ENCODE measurements at places on chromosomes 7 and 10.

- no peak for DNase-seq
Observed at GRCh38 chr7:49244543-49244942, 320.2 kb downstream of the CDC14C start.

- no peak for DNase-seq
Observed at GRCh38 chr10:71159892-71160291, 52.5 kb upstream of the UNC5B start.

GRCh38 chr7:19537942-19538401 lies 170.9 kb downstream of the POLR1F start:
- no peak for DNase-seq

- DNase-seq = no peak
Observed at GRCh38 chr10:23441251-23441650, 2.4 kb downstream of the OTUD1 start.

DNA sequence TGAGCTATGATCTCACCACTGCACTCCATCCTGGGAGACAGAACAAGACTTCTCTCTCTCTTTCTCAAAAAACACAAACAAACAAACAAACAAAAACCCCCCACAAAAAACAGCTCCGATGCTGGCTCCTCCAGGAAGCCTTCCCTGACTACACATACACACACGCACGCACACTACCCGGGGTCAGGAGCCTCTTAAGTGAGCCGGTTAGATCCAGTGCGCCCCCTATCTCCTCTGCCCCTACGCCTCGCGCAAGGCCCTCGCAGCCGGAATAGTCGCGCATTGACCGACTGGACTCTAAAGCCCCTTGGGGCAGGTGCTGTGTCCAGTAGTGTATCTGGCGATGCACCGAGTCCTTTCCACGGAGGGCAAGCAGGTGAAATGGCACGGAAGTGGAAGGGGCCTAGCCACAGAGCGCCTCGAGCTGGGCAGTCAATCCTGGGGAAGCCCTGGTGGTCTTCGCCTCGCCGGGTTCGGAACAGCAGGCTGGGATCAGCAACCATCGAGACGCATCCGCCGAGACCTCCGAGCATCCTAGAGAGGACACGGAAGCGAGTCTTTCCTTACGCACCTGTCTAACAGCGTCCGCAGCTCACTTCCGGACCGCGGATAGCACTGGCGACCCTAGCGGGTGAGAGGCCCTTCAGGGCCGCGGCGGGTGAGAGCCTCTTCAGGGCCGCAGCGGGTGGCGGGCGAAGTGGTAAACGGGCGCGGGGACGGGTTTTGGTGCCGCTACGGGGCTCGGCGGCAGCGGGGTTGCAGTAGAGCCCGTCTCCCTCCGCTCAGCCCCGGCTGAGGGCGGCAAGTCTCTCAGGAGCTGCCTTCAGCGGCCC lies at the start of gene ZSCAN25:
Gene ZSCAN25 (plus strand): TSS at position 588 of the 833 bp plus-strand sequence. CDS start 2,661 bp downstream, outside the sequence.
- DNase-seq = peak; percentile 88

Data from MG63 (cell line).